SW480 (cell line): ENCODE measurements at places on chromosomes 3 and 15.

GRCh38 chr15:68330901-68331300 is 53.4 kb downstream of the FEM1B start:
- no peak for DNase-seq

DNA sequence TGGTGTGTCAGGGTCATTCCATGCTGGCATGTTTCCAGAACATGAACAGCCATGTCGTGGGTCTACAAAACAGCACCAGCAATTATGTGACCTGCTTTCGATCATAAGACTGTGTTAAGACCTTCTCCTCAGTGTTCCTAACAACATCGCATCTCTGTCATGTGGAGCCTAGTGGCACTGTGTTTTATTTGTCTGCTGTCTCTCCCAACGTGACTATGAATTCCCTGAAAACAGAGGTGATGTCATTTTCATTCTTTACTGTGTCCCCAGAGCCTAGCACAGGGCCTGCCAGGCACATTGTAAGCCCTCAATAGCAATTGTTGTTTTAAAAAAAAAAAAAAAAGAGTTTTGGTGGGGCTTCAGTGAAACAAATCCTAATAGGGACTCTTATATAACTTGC is 94.2 kb upstream of the IL12A start:
- no peak for DNase-seq

GRCh38 chr3:27927882-27928281 is 205.8 kb upstream of the EOMES start:
- DNase-seq = no peak

DNA sequence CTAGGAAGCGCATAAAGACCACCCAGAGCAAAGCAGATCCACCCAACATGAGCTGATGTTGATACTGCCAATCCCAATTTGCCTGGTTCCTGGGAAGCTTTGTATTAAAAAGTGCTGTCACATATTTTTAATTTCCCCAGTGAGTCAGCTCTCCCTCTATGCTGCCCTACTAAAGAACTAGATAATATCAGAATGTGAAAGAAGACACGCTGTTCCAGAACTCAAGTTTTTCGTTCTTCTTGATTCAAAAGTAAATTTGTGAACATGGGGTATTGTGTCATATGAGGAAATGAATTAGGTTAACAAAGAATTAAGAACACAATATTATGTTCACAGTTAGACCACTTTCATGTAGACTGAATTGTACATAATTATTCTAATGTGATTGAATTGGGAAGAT is 734.2 kb upstream of the ALCAM start:
- DNase-seq = no peak

GRCh38 chr3:114364806-114365654 is 71.2 kb downstream of the TIGIT start:
- DNase-seq = no peak

DNA sequence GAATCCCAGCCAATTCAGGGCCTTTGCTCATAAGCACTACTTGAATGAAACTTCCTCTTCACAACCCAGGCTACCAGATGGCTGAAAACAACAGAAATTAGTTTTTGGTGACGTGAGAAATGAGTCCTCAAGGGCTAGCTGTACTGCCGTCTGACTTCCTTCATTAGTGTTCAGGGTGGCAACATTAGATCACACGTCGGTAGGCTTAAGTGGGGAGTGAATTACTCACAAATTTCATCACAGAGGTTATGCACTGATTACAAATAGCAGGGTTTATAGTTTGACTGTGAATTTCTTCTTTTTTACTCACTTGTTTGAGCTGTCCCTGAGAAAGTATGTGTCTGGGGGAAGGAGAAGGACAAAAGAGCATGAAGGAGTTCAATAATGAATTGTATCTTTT is 397.2 kb downstream of the GAP43 start:
- no peak for DNase-seq

- DNase-seq = no peak
Measured at GRCh38 chr3:122615303-122615702, 37.9 kb downstream of the PARP15 start.

GRCh38 chr3:72475258-72476138 is 372.7 kb downstream of the SHQ1 start:
- no peak for DNase-seq

DNA sequence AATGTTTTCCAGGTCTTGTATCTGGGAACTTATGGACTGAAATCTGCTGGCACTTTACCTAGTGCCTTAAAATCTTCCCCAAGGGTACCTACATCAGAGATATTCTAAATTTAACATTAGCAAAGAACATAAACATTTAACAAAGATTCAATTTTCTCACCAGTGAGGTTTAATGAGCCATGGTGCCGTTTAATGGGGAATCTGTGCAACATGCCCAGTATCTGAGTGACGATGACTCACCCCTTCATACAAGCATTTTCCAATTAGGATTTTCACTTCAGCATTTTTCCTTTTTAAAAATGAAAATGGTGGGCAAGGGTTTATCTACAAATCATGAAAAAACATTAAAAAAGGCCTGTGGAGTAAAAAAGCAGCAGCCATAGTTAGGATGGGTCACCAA is 189.4 kb downstream of the SLC9A9 start:
- no peak for DNase-seq

DNA sequence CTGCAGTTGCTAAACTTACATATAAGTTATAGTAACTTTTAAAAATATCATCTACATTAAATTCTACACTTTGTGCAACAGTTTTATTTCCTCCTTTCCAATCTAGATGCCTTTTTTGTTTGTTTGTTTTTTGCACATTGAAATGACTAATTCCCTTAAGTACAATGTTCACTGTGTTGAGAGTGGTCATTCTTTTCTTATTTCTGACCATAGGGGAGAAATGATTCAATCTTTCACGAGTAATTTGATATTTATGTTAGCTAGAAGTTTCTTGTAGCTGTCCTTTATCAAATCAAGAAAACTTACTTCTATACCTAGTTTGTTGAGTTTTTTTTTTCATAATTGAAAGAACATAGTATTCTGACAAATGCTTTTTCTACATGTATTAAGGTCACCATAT is 85.0 kb upstream of the CBLB start:
- no peak for DNase-seq

GRCh38 chr3:32886911-32887310 is 64.5 kb upstream of the CCR4 start:
- DNase-seq = no peak

- DNase-seq = no peak
Measured at GRCh38 chr3:57157545-57157944, 7.6 kb downstream of the IL17RD start.

GRCh38 chr3:184172681-184173373 is 1.8 kb upstream of the AP2M1 start:
- DNase-seq = no peak

DNA sequence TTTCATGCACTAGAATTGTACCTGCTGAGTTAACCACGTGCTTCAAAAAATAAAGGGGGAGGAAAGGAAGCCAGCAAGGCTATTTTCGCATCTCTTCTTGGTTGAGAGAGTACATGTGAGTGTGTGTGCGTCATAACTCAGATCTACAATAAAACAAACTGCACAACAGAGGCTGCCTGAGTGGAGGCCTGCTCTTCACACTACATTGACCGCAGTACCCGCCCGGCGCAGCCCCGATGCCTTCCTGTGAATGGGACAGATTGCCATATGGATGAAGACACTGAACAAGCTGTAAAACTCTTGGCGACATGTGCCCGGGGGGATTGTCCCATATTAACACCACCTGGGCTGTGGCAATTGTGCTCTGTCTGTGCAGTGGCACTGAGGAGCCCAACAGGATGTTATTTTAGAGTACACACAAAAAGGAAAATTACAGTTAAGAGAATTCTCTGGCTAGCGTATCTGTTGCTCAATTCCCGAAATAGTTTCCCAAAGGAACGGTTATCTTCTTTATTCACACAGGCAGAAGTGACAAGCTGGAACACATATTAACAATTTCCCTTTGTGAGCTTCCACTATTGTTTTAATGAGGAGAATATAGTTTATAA is 551.5 kb downstream of the FOXP1 start:
- DNase-seq = no peak

- no peak for DNase-seq
Measured at GRCh38 chr3:85148036-85148435, 189.2 kb downstream of the CADM2 start.

DNA sequence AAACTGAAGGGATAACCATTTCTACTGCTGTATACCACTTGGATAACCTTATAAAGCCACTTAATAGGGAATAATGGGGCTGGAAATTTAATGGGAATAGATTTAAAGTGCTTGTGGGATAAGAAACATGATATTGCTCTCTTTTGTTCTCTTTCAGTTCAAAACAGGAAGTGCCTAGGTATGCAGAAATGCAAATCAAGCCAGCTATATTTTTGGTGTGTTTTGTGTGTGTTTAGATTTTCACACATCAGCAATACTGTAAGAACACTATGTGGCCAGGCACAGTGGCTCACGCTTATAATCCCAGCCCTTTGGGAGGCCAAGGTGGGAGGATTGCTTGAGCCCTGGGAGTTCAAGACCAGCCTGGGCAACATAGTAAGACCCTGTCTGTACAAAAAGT is 442.3 kb upstream of the TPRG1 start:
- DNase-seq = no peak

GRCh38 chr3:188870431-188870830 is 301.3 kb upstream of the TPRG1 start:
- DNase-seq = no peak

- no peak for DNase-seq
Measured at GRCh38 chr3:83928903-83929302, 1029.9 kb upstream of the CADM2 start.
